ENCODE measurements at places on chromosomes 6 and 20.
A peak's percentile ranks its signal among the peaks of the same experiment; 100 is the strongest.

DNA sequence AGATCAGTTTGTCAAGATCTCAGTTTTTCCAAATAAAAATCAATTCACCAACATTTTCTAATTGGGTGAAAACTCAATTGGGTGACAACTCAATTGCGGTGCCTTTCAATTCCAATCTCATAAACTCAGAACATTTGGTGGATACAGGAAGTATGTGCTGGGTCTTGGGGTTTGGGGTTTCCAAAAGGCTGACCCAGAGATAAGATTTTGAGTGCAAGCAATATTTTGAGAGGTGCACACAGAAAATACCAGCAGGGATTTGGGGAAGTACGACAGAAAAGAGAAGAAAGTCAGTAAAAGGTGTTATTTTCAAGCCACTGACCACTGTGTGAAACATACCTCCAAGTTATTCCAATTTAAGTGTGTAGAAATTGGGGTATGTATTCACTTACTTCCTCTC, 258.0 kb downstream of the PHACTR1 start:
- no peak for DNase-seq

GRCh38 chr6:56916849-56917551, 37.9 kb upstream of the BEND6 start:
- no peak for DNase-seq

GRCh38 chr6:159089909-159090308, 45.1 kb upstream of the TAGAP start:
- DNase-seq = no peak

DNA sequence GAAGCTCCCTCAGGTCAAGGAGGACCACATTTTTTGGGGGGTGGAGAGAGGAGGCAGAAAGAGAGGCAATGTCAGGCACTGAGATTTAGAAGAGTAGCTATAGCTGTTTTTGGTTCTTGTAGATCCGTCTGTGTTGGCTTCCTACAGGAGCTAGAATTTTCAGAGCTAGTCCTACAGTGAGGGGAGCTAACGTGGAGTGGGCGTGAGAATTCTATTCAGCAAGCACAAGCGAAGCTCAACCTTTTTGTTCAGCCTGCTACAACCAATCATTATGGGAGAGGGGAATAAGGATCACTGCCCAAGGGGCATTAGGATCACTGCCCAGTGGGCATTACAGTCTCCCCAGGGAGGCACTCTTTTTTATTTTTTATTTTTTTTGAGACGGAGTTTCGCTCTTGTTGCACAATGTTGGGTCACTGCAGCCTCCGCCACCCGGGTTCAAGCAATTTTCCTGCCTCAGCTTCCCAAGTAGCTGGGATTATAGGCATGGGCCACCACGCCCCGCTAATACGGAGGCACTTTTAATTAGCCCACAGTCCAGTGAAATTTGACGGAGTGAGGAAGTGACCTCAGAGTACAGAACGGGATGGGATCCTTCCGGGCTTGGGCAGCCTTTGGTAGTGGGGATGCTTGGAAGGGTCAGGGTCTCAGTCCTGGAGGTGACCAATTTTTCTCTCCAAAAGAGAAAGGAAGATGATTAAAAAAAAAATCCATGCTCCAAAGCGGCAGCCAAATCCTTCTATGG, 1.1 kb upstream of the PANK2 start:
- no peak for DNase-seq

DNA sequence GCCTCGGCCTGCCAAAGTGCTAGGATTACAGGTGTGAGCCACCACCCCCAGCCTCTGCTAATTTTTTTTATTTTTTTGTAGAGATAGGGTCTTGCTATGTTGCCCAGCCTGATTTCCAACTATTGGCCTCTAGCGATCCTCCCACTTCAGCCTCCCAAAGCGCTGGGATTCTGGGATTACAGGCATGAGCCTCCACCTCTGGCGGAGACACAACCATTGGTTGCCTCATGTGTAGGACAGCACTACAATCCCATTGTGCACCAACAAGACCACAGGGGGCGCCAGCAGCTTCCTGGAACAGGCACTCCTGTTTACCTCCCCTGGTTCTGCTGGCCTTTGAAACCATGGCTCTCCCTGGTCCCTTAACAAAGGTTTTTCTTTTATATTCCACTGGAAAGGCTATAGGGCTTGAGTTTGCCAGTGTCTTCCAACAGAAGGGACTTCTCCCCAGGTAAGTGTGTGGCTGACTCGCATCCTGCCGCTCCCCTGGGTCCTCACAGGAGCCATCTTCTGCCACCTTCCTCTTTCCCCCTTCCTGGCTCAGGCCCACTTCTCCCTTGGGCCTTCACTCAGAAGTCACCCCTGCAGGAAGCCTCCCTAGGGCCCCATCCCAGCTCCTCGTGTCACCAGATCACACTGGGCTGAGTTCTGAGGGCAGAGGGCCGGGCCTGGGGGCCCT, 39.2 kb upstream of the TLDC2 start:
- DNase-seq = peak; percentile 61

GRCh38 chr6:20652299-20653084, 118.2 kb downstream of the CDKAL1 start:
- no peak for DNase-seq
